Large intestine (tissue), 12 donors: ENCODE measurements at places on chromosomes 2 and 18. TPM values are rescaled to one million over a fixed set of nuclear protein-coding genes. Genes with fewer than 3 reads are reported as not detected.

The KCNK3 gene
- 3.3 TPM for polyA plus RNA-seq

The POTEI gene
- polyA plus RNA-seq, result 0.10 TPM

GRCh38 chr2:230347659-230348305, 20.8 kb downstream of the SP140L start:
- no peak overlapping the region for H3K4me3 ChIP-seq
- no peaks in the 10 kb centered on the region for H3K4me1 ChIP-seq
- DNase-seq, result no peak
- no peaks in the 10 kb centered on the region for H3K36me3 ChIP-seq
- no peak overlapping the region for H3K27ac ChIP-seq
- H3K27me3 ChIP-seq, result no peaks in the 10 kb centered on the region

- H3K4me1 ChIP-seq, result peaks cover 9% of the 10 kb centered on the region
- no peaks in the 10 kb centered on the region for H3K36me3 ChIP-seq
- H3K4me3 ChIP-seq, result peak within 1 kb of the TSS; percentile 82
- H3K27me3 ChIP-seq, result peaks cover 96% of the 10 kb centered on the region
These were observed at the start of the genes DOK1 and LOXL3 for GRCh38 chr2:74553892-74554819. TSS of gene DOK1 (plus strand) at chr2:74554720. CDS start at chr2:74554755, 35 bp downstream. TSS of gene LOXL3 (minus strand) at chr2:74553942. CDS start at chr2:74552634, 1,308 bp downstream.

GRCh38 chr2:70718241-70718640, 49.8 kb downstream of the ADD2 start:
- no peaks in the 10 kb centered on the region for H3K36me3 ChIP-seq
- no peak overlapping the region for H3K4me3 ChIP-seq
- no peak for DNase-seq
- H3K27ac ChIP-seq, result no peak overlapping the region

DNA sequence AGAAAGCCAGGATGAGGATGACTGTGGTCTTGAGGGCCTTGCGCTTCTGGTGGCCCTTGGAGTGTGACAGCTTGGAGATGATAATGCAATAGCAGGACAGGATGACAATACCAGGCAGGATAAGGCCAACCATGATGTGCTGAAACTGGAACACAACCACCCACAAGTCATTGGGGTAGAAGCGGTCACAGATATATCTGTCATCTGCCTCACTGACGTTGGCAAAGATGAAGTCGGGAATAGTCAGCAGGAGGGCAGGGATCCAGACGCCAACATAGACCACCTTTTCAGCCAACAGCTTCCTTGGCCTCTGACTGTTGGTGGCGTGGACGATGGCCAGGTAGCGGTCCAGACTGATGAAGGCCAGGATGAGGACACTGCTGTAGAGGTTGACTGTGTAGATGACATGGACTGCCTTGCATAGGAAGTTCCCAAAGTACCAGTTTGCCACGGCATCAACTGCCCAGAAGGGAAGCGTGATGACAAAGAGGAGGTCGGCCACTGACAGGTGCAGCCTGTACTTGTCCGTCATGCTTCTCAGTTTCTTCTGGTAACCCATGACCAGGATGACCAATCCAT, 2.7 kb downstream of the CXCR4 start:
- DNase-seq, result no peak
- H3K36me3 ChIP-seq, result no peaks in the 10 kb centered on the region
- no peak overlapping the region for H3K27ac ChIP-seq
- peaks cover 59% of the 10 kb centered on the region for H3K27me3 ChIP-seq
- peaks cover 10% of the 10 kb centered on the region for H3K4me1 ChIP-seq

DNA sequence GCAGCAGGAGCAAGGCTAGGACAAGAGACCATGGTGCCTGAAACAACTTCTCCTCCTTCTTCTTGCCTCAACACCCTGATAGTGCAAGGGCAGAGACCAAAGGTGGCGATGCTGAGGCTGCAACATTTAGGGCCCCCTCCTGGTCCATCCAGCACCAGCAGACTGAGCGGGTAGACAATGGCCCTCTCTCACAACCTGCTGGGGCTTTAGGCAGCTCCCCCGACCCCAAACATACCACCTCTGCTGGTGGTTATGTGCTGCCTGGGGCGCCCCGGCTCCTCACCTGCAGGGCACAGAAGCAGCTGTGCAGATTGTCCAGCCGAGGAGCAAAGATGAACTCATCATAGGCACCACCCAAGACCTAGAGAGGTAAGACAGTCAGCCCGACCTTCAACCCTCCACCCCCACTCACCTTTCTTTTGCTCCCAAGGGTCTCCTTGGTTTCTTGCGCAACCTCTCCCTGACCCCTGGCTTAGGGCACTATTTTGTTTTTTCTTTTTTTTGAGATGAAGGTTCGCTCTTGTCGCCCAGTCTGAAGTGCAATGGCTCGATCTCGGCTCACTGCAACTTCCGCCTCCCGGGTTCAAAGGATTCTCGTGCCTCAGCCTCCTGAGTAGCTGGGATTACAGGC, 3.5 kb downstream of the DNPEP start:
- peaks cover 66% of the 10 kb centered on the region for H3K36me3 ChIP-seq
- DNase-seq, result no peak
- H3K4me3 ChIP-seq, result no peak overlapping the region
- H3K4me1 ChIP-seq, result peaks cover 24% of the 10 kb centered on the region
- no peak overlapping the region for H3K27ac ChIP-seq

DNA sequence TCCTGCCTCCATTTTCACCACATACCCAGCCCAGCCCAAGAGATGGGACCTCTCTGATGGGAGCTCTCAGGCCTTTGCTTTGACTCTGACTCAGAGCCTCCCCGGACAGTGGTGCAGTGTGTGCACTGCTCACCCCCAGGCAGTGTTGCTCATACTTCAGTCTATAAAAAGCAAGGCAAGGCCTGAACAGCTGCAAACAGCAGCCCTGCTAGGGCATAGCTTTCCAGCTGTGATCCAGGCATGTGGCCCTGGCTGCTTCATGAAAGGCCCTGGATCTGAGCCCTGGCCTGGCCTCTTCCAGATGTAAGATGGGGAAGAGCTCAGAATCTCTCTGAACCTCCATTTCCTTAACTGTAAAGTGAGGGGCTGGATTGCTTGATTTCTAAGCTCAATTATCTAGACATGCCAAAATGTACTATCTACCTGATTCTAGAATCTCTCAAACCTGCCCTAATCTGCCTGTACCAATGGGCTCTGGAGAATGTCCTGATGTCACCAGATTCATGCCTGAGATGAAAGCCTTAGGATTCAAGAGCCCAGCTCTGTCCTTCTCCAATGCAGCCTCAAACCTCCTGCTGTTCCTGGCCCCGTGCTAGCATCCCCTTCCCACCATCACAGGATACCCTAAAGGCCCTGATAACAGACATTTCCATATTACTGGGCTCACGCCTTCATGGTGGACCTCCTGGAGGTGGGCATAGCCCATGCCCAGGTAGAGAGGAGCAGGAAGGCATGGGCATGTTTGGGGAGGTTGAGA, 206.9 kb downstream of the ARL4C start:
- no peaks in the 10 kb centered on the region for H3K36me3 ChIP-seq
- no peak for DNase-seq
- H3K27ac ChIP-seq, result no peak overlapping the region

DNA sequence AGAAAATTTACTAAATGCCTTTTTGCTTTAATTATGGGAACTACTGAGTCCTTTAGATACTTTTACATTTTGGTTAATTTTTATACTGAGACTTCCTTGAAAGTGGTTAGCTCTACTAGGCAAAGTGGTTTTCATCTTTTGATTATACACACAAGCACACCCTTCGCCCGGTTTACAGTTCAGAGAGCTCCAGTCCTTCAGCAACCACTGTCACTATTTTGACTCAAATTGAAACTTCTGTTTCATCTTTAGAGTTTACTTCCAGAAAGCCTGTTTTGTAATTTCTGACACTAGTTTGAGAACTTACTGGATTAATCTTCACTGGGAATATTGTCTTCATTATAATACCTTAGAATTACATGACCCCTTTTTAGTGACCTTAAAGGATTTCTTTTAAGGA, 140.3 kb upstream of the FOSL2 start:
- peaks cover 19% of the 10 kb centered on the region for H3K4me1 ChIP-seq
- H3K27me3 ChIP-seq, result no peaks in the 10 kb centered on the region
- no peak overlapping the region for H3K4me3 ChIP-seq
- H3K27ac ChIP-seq, result peak overlapping the region; percentile 58
- peak; percentile 26 for DNase-seq

DNA sequence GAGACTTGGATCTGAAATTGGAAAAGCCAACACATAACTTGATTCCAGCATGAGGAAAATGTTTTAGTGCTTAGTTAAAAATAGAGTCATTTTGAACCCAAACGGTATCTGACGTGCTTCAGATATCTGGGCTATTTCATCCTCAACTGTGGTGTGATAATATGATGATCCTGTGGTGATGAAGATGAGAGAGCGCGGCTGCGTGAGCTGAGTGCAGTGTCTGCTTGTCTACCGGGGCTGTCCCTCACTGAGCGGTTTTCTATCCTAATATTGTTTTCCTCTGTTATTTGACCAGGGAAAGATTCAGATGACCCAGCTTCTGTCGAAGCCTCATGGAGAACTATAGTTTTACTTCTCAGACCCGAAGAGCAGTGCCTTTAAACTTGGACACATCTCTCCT, 5.8 kb downstream of the TWIST2 start:
- H3K4me1 ChIP-seq, result no peaks in the 10 kb centered on the region
- H3K27me3 ChIP-seq, result peaks cover 44% of the 10 kb centered on the region
- DNase-seq, result no peak
- H3K4me3 ChIP-seq, result no peak overlapping the region
- no peaks in the 10 kb centered on the region for H3K36me3 ChIP-seq

DNA sequence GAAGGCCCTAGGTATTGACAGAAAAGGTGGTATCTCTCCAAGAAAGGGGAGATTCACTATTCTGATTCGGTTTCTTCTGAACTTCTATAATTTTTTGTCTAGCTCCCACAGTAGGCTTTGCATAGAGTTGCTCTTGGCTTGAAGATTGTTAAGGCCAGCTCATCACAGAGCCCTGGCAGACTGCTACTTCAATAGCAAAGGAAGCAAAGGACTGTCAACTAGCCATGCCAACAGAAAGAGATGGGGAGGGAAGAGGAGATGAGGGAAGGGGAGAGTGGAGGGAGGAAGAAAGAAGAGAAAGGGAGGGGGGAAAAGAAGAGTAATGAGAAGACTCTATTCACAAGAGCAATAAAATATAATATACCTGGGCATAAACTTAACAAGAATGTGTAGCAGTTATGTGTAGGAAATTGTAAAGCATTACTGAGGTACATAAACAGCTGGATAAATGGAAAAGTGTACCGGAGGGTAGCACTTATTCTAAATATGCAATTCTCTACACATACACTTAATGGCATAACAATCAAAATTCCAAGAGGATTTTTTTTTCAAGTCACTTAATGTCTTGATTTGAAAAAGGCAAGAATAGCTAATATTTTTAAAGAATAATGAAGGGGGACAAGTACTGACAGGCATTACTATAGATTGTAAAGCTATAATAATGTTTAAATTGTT, 102.5 kb downstream of the LOXHD1 start:
- no peaks in the 10 kb centered on the region for H3K4me1 ChIP-seq
- no peak overlapping the region for H3K4me3 ChIP-seq
- H3K27ac ChIP-seq, result no peak overlapping the region
- no peaks in the 10 kb centered on the region for H3K36me3 ChIP-seq
- no peak for DNase-seq

GRCh38 chr2:171811245-171811628, 82.8 kb downstream of the SLC25A12 start:
- H3K36me3 ChIP-seq, result no peaks in the 10 kb centered on the region
- no peaks in the 10 kb centered on the region for H3K4me1 ChIP-seq
- no peak overlapping the region for H3K4me3 ChIP-seq
